Activated T-helper 9 cell treated with anti-CD3 and anti-CD28 coated beads, Interleukin-2, amount 50 U/mL, for 16 hours (primary cell): ENCODE measurements at places on chromosomes 16 and 17.

DNA sequence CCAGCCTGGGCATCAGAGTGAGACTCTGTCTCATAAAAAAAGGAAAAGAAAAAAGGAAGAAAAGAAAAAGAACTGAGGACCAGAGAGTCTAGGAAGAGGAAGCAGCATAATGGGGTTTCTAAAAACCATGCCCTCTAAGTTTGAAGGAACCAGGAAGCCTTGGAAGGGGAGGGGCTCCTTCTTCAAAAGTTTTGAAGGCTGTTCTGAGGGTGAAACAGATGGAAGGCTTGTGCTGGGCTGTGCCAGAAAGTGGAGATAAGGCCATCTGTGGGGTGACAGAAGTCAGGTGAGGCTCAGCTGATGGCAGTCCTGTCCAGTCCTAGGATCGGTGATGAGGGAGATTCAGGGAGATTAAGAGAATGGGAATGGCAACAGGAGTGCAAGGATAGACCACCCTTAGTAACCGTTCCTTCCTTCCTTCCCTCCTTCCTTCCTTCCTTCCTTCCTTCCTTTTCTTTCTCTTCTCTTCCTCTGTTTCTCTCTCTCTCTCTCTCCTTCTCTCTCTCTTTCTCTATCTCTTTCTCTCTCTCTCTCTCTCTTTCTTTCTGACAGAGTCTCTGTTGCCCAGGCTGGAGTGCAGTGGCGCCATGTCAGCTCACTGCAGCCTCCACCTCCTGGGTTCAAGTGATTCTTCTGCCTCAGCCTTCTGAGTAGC is 182.6 kb downstream of the NTN1 start:
- DNase-seq: no peak

- no peak for DNase-seq
These were observed 30.1 kb downstream of the C17orf100 start for GRCh38 chr17:6681671-6682070.

GRCh38 chr16:30064729-30065101 is 845 bp upstream of the ALDOA start:
- no peak for DNase-seq

GRCh38 chr17:8574687-8575086 is 55.8 kb downstream of the MYH10 start:
- DNase-seq: no peak

DNA sequence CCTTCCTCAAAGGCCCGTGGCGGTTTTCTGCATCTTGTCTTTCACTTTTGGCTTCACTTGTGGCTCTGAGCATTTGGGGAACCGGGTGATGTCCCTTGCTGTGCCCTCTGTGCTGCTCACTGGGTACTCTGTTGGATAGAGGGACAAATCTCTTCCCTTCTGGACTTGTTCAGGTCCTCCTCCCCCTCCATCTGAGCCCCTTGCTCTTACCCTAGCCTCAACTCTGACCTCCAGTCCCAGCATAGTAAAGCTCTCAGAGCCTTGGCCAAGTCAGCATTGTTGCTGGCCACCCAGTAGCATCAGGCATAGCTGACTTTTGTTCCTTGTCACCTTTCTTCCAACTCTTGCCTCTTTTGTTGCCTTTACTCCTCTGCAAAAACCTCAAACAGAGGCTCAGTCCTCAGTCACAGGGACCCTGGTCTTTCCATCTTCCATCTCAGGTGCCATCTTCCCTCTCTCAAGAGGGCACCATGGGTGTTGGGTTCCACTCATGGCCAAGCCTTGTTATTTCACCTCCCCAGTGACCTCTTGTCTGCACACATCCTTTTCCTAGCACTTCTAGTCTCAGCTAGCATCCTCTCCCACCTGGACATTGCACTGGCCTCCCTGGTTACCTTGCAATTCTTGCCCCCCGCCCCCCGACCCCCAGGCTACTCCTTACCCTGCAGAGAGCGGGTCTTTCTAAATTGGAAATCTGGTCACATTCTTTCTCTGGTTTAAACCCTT is 393 bp upstream of the PSMB10 start:
- DNase-seq: peak; percentile 66

DNA sequence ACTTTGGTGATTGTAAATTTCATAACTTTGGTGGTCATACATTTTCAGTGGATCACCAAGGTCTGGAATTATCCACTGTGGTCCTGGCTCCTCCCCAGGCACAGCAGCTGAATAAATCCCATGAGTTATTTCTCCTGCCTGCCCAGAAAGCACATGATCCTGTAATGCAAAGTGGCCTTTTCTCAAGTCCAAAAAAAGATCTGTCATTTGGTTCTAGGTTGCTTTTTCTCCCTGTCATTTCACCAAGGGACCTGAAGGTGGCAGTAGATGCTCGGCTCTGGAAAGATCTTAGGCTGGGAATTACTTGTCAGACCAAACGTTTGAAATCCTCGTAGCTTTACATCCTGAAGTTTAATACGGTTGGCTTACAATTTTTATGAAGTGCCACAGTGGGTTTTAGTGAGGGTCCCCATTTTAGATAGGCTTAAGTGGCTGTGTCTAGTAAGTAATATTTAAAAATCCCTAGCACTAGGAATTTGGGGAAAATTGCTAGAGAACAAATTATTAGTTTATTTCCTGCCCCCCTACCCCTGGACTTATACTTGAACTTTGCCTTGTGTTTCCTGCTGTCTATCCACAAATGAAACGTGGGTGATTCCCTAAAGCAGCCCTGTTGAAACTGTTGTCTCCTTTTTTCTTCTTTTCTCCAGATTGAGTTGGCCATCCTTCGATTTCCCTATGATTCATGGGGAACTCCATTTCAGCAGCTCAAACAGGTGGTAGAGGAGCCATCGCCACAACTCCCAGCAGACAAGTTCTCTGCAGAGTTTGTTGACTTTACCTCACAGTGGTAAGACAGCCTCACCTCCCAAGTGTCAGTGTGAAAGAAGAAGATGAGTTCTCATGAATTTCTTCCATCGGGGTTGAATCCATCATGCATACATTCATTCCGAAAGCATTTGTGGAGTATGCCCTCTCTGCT is 111.7 kb downstream of the MAP2K6 start:
- DNase-seq: no peak

GRCh38 chr17:11921296-11921695 is 76.0 kb downstream of the ZNF18 start:
- no peak for DNase-seq

DNA sequence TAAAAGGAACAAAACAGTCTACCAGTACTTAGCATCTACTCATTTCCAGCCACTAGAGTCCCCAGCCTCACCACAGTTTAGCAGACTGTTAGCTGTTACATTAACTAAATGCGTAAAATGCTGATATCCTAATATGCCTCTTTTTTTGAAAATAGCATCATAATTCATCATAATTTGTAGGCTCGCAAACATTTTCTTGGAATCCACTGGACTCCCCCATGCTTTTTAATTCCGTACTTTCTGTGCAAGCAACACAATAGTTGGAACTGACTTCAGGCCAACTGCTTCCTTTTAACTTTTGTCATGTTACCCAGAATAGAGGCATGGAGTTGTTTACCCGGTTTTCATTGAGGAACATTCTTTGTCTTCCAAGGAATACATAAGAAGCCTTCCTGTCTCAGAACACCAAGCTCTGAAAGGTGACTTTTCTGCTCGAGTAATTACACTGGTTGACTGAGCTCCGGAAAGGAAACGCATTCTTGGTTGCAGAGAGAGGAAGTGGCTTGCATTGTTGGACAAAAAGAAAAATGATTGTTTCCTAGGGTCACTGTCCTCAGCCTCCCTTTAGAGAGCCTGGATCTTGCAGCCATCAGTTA is 30.9 kb upstream of the SEC14L1 start:
- no peak for DNase-seq

GRCh38 chr16:28304214-28304613 is 11.9 kb downstream of the SBK1 start:
- DNase-seq: no peak
